ENCODE measurements at places on chromosomes 16 and 17. TPM values are rescaled to one million over a fixed set of nuclear protein-coding genes. Genes with fewer than 3 reads are reported as not detected.

The MEIOB gene
- 0.26 TPM for polyA plus RNA-seq

DNA sequence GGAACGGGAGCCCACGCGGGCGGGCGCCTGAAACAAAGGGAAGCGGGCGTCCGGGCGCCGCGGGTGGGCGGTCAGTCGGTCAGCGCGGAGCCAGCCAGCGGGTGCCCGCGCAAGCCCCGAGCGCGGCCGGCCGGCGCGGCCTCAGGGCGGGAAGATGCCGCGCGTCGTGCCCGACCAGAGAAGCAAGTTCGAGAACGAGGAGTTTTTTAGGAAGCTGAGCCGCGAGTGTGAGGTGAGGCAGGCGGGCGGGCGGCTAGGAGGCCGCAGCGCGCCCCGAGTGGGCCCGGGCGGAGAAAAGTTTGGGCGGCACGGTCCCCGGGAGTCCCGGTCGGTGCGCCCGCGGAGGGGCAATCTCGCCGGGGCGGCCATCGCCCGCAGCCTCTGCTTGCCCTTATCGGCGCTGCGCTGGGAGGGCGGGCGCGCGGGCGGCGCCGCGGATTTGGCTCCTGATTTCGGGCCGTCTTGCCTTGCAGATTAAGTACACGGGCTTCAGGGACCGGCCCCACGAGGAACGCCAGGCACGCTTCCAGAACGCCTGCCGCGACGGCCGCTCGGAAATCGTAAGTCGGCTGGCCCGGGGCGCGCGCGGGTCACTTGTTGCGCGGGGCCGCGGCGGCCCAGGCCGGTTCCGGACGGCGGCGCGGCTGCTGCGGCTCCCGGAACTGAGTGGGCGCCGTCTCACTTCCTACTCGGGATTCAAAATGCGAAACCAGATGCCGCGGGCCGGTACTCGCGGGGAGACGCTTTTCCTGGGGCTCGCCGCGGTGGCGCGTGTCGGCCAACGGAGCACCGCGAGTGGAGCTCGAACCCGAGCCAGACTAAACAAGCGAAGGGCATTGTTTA is 526 bp downstream of the CBFB start:
- no peaks in the 10 kb centered on the region for H3K36me3 ChIP-seq
- H3K4me3 ChIP-seq, result peak overlapping the region; percentile 83
- peak overlapping the region; percentile 96 for H3K27ac ChIP-seq
- peaks cover 17% of the 10 kb centered on the region for H3K4me1 ChIP-seq
- peak; percentile 61 for DNase-seq

DNA sequence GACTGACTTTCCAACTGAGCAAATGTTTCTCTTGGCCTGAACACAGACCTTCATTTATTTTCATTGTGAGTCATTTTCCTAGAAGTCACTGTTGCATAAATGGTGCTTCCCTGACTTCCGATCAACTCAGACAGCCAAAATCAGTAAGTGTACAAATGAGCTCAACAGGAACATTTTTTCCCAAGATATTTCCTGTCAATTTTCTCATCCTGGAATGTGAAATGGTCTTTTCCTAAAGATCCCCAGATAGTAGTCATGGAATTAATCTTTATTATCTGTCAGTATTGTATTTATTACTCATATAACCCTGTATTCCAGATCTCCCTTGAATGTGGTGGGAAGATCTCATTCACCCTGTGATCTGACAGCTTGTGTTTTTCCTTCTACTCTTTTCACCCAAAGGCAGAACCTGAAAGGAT is 360.3 kb upstream of the KIF2B start:
- H3K27ac ChIP-seq, result no peak overlapping the region
- no peak for DNase-seq
- no peak overlapping the region for H3K4me3 ChIP-seq
- peaks cover 10% of the 10 kb centered on the region for H3K27me3 ChIP-seq
- H3K4me1 ChIP-seq, result no peaks in the 10 kb centered on the region
- no peaks in the 10 kb centered on the region for H3K36me3 ChIP-seq

- H3K4me3 ChIP-seq, result no peak overlapping the region
- H3K27ac ChIP-seq, result no peak overlapping the region
- H3K36me3 ChIP-seq, result no peaks in the 10 kb centered on the region
Measured at GRCh38 chr17:48498164-48498850, 32.5 kb downstream of the HOXB1 start.

DNA sequence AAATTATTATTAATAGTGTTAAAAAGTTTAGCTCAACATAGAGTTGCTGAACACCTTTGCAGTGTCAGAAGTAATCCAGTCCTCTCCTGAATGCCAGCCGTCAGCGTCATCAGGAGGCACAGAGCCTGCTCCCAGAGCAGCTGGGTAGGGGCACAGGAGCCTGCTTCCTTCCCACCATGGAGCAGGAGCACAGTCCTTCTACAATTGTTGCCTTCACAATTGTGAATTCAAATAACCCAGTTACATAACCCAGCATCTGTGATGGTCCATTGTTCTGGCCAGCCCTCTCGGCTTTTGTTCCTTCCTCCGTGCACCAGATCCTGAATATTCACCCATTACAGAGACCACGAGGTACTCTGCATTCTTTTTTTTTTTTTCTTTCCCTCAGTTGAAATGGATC is 393.9 kb upstream of the MAF start:
- H3K36me3 ChIP-seq, result no peaks in the 10 kb centered on the region
- H3K27ac ChIP-seq, result no peak overlapping the region
- no peak overlapping the region for H3K4me3 ChIP-seq
- H3K4me1 ChIP-seq, result no peaks in the 10 kb centered on the region
- no peaks in the 10 kb centered on the region for H3K27me3 ChIP-seq
- no peak for DNase-seq

- no peak for DNase-seq
- H3K27me3 ChIP-seq, result no peaks in the 10 kb centered on the region
- no peak overlapping the region for H3K27ac ChIP-seq
- H3K36me3 ChIP-seq, result no peaks in the 10 kb centered on the region
- H3K4me1 ChIP-seq, result no peaks in the 10 kb centered on the region
Measured at GRCh38 chr16:86739808-86740207, 161.5 kb downstream of the FOXL1 start.

DNA sequence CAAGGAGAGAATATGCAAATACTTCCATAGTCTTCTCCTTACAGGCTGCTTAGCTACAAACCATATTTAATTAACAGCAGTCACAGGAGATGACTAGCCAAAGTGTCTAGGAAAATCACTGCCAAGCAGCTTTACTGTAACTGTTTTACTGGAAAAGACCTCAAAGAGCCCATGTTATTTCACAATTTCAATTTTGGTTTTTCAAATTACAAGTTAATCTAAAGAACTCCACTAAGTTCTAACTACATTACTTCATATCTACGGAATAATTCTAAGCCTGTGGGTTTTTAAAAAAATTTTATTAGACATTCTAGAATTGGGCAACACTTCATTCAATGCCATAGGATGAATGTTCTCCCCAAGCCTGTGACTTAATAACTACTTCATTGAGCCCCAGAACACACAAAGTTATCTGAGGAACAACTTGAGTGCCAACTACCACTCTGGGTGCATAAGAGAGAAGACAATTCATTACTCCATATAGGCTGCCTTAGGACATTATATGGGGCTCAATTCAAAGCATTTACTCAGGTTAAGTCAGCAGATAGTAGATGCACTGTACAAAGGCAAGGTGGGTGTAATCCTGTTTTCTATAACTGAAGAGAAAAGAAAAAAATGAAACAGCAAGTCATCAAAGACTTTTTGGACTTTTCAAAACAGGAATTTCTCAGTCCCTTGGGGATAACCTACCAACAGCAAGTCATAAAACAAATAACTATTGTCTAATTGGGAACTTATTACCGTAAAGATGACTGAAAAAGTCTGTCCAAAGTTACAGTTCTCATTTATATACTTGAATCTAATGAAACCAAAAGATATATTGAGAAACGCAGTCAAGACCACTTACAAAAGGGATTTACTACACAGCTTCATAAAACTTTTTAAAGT is 33.0 kb downstream of the STAT3 start:
- H3K4me1 ChIP-seq, result peaks cover 17% of the 10 kb centered on the region
- no peaks in the 10 kb centered on the region for H3K36me3 ChIP-seq
- no peak overlapping the region for H3K27ac ChIP-seq
- H3K4me3 ChIP-seq, result no peak overlapping the region

DNA sequence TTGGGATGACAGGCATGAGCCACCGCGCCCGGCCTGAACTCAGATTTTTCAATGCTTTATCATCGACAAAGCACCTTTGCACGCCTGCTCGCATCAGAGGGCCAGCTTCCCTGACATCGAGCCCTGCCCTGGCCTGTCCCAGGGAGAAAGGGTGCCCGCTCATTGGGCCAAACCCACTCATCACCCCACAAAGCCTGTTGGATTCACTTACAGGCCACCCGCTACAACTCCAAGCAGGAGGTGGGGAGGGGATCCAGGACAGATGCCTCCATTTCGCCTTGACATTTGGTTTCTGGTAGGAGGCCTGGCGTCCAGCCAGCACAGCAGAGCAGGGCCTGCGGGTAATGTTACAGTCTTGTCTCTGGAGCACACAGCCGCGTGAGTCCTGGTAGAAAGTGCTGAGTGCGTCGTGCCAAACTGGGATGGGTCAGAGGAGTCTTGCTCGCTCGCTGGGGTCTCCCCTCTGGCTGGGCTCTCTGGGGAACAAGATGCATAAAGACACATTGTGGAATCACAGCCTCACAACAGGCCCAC is 19.8 kb downstream of the SMTNL2 start:
- no peak overlapping the region for H3K4me3 ChIP-seq
- no peaks in the 10 kb centered on the region for H3K27me3 ChIP-seq
- DNase-seq, result no peak
- H3K4me1 ChIP-seq, result no peaks in the 10 kb centered on the region

Data from pancreas (tissue), 10 donors.